ENCODE measurements at places on chromosomes 11 and 22.

DNA sequence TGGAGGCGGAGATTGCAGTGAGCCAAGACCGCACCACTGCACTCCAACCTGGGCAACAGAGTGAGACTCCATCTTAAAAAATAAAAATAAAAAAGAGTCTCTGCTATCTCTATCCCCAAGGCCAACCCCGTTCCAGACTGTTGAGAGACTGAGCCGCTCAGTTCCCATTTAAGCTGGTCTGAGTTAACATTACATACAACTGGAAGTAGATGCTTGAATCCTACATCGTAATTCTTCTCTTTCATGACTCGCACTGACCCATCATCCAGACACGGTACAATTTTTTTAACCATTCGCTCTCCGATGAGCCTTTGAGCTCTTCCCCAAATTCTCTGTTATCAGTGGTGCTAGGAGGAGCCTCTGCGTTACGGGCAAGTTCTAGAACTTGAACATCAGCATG, 4.9 kb upstream of the CYTH4 start:
- no peak for DNase-seq

- DNase-seq: no peak
These were observed 55.9 kb downstream of the PPFIA1 start for GRCh38 chr11:70326365-70326811.

DNA sequence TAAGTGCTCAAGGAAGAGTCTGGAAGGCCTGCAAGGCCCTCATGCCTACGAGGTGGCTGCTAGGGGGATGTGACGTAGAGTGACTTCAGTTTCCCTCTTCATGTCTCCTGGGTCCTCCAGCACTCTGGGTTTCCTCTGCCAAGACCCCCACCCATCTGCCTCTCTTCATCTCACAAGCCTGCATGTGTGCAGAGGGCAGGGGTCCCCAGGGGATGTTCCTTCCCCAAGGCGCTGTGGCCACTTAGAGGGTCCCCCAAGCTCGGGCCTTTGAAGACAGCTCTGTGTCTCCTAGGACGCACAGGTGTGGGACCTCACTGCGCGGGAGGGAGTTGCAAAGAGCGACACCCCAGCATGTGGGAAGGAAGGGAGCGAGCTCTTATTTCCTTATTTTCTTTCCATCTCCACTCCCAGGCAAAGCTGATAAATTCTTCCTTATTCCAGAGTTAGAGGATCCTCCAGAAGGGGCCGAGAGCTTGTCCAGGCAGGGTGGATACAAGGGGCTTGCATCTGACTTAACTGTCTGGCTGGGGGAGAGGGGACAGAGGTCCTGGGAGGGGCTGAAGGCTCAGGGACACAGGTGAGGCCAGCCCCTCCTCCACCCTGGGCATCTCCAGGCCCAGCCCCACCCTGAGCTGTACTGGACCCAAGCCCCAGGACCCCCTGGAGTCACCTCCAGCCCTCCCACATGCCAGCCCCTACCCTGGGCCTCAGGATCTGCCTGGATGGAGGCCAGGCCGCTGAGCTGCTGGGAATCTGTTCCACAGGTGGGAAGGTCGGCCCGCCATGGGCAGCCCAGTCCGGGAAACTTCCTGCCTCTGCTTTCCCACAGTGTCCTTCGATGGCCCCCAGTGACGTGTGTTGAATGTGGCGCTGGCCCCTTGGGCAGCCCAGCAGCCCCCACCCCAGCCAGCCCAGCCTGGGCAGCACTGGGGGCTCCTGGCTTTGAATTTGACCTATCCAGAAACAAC, 59.7 kb upstream of the KCNQ1OT1 start:
- DNase-seq: no peak

DNA sequence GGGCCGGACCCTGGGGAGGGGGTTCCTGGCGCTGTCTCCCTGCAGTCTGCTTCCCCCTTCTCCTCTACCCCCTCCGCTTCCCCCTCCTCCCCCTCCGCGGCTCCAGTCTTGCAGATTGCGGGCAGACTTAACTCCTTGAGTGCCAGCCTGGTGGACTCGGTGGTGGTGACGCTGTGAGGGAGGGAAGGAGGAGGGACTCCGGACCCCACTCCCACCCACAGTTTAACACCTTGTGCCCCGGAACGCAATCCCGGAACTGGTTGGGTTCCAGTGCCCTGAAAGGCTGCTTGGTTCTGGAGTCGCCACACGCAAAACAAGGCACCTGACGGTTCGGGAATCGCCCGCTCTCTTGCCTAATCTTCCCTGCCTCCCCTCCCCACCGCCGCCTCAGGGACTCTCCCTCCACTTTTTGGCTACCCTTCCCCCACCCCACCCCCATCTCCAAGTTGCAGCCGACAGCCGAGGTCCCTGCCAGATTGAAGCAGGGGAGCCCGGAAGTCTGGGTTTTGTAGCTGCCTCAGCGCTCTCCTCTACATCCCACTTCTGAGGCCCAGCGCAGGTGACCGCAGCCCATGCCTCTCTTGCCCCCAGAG, 3.9 kb upstream of the BCL9L start:
- no peak for DNase-seq

GRCh38 chr22:20407829-20408228, 13.9 kb downstream of the ZNF74 start:
- DNase-seq: no peak

- DNase-seq: no peak
These were observed at the start of gene TRIM6 for GRCh38 chr11:5596607-5597201. TSS of gene TRIM6 (plus strand) at chr11:5596637. CDS start at chr11:5596898, 261 bp downstream.

- no peak for DNase-seq
These were observed 9.1 kb upstream of the SERHL2 start for GRCh38 chr22:42544686-42545085.

DNA sequence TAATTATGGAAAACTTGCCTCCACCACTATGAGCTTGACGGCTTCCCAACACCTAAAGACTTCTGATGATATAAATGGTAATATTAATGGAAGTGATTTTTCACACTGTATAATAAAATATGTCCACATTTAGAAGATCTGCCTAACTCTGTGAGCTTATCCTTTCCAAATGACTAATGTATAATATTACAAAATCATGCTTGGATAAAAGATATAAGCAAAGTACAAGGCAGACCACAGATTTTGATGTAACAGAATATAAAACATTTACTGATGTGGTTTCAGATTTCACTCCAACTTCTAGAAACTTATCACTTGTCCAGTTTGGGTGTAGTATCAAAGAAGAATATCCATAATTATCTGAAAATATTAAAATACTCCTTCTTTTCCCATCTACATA, 36.9 kb downstream of the GALNT18 start:
- no peak for DNase-seq

- DNase-seq: no peak
These were observed 87.9 kb downstream of the ADAMTS15 start for GRCh38 chr11:130536106-130537040.

DNA sequence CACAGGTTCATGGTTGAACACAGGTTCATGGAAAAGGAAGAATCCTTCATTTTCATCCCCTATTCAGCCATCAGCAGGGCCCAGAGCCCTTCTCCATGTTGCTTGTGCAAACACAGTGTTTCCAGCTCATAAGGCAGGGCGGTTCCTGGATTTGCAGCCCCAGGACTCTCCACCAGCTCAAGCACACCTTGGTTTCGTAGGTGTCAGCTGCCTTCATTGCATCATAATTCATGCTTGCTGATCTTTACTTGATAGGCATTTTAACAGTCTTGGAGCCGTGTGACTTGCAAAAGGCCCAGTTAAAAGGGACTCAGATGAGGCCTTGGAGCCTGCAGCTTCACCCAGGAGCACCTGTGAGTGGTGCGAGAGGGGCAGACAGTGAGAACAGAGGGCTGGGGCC, 318.1 kb upstream of the B3GAT1 start:
- no peak for DNase-seq

- no peak for DNase-seq
These were observed at the start of gene NELL1 for GRCh38 chr11:20668844-20669819. TSS of gene NELL1 (plus strand) at chr11:20669586.

- no peak for DNase-seq
These were observed 7.6 kb downstream of the KCNJ5 start for GRCh38 chr11:128898580-128899344.

DNA sequence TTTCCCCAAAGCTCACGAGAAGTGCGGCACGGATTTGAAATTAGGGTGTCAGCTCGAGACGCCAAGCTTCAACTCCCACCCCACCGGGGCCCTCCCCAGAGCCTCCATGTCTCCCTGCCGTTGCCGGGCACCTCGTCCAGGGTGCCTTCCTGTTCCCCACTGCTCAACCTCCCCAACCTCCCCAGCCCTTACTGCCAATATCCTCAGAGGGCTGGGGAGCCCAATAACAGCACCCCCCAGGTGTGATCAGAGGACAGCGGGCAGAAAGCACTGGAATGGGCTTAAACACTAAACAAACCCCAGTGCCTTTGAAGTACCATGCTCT, 1336.4 kb downstream of the TBC1D22A start:
- no peak for DNase-seq

DNA sequence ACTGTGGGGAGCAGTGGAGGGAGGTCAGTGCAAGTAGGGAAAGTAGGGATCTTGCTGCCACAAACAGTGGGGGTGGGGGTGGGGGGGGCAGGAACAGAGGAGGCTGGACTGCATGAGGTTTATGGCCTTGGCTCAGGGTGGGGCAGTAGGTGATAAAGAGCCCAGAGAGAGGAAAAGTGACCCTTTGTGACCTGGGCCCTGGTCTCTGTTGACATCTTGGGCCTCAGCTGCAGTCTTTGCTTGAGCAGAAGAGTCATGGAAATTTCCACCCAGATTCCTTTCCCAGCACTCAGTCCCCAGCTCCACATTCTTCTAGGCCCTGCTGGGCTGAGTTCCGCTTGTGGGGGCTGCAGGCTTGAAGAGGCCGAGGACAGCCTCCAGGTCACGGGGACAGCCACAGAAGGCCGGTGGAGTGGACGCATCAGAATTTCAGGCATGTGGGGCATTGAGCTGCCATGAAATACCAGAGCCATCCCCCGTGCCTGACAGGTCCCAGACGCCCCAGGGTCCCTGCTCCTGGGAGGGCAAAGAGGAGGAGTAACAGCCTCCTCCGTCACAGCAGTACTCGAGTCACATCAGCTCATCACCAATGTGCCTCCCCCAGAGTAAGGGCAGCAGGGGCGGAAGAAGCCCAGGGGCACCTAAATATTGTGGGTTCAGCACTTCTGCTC, 9.7 kb upstream of the MALAT1 start:
- no peak for DNase-seq

DNA sequence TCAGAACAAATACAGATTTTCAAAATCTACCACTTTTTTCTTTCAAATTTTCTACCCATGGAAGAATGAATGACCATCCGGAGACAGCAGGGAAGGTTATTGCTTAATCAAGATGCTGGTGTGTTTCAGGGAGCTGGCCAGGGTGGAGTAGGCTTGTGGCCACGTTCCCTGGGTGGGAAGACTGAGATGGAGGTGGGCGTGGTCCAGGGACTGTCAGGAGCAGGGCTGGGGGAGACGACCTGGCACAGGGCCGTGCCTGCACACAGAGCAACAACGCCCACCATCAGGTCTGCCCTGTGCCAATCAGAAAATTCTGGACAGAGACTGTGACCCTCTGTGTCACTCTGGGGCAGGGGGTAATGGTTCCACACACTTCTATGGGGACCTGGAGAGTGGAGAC, 7.1 kb upstream of the APOBEC3H start:
- no peak for DNase-seq

GRCh38 chr22:18057568-18058209, 20.1 kb upstream of the PEX26 start:
- DNase-seq: no peak

DNA sequence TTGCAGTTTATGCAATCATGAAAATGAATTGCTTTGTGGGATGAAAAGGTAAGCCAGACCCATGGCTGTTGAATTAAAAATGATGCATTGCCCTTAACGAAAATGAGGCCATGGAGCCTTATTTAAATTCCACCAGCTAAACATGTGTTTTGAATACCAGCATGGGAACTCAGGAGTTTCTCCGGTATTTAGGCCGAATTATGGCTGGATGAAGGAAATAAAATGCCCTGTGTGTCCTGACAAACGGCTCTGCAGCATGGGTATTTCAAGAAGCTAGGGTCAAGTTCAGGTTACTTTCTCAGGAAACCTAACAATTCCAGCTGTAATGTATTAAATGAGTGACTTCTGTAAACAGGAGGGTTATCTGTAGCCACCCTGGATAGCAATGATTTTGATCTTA, 38.3 kb downstream of the AMOTL1 start:
- DNase-seq: no peak

DNA sequence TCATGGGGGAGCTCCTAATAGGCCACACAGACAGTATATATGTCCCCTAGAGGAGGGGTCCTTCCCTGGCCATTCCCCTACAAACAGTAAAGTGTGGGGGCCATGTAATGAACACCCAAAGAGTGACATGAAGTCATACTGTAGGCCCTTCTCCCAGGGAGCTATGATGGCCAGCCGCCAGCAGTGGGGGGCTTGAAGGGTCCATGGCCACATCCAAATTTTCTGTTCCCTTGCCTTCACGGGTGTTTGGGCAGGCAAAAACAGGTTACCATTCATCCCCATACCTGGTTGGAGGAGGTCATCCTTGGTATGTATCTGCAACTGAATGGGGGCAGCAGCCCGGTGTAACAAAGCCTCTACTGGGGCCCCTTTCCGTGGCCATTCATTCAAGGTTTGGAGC, 2118.0 kb downstream of the LRRC4C start:
- DNase-seq: no peak

DNA sequence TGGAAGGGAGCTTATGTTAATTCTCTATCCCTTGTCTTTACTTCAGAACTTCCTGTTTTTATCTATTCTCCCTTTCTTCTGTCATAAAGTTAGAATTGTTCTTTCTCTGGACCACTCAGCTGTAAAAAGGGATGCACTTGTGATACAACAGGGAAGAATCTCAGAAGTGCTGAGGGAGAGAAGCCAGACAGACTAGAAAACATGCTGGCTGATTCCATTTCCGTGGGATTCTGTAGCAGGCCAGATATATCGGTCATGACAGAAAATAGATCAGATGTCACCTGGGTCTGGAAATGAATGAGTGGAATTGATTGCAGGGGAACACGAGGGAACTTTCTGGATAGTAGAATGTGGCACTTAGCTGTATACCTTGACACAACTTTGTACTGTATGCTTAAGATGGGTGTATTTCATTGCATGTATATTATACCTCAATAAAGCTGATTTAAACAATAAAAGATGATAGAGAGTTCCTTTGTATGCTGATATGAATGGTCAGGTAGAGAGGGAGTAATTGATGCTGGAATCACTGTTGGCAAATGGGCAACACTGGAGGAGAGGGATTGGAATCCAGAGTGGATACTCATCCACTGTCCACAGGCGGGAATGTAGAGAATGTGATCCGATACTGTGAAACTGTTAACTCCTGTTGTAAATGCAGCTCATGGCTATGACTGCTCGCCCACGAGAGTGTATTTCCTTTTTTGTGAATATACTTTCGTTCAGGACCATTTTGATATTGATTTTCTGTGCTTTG, 59.6 kb downstream of the ATXN10 start:
- no peak for DNase-seq

DNA sequence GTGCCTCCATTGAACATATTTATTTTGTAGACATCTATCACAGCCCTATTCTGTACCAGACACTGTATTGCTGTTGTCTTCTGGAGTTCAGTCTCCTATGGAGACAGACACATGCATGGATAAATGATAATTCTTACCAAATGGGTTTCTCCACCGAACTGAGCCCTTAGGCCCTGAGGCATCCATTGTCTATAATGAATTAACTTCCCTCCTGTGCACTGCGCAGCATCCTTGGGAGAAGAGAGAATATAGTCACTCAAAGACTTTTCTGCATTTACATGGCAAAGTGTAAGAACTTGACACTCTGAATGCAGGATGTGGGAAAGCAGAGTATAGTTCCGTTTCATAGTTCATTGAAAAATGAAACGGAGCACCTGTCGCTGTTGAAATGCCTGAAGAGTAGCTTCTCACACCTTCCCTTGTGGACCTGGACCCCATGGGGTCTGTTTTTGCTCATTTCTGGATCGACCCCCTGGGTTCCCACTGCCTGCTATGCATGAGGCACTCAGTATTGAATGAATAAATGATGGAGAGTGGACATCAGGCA, 6.2 kb downstream of the ZNRF3 start:
- DNase-seq: no peak
